ENCODE measurements at places on chromosomes 16 and 17.
A peak's percentile ranks its signal among the peaks of the same experiment; 100 is the strongest.

GRCh38 chr17:38558728-38559050 is 47.1 kb downstream of the SRCIN1 start:
- no peak for DNase-seq

- no peak for DNase-seq
Measured at GRCh38 chr17:37746617-37747016, 1.8 kb upstream of the HNF1B start.

DNA sequence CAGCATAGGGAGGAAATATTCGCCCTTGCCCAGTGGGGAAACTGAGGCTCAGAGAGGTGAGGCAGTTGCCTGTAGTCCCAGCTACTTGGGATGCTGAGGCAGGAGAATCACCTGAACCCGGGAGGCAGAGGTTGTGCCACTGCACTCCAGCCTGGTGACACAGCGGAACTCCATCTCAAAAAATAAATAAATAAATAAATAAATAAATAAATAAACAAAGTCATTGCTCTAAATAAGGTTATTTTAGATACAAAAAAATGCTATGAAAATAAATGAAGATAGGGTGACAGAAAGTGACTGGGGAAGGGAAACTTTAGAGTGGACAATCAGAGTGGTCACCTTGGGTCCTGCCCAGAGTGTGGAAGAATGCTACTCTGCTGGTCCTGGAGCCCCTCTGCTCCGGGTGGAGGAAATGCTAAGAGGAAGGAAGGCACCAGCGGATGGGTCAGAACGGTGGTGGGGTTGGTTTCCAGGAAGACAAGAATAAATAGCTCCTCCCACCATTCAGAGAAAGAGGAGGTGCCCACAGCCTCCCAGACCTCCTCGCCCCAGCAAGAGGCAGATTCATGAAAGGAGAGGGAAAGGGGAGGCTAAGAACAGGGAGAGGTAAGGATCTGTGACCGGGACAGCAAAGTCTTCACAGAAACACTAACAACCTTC is 17.6 kb downstream of the TRPV3 start:
- DNase-seq = no peak

DNA sequence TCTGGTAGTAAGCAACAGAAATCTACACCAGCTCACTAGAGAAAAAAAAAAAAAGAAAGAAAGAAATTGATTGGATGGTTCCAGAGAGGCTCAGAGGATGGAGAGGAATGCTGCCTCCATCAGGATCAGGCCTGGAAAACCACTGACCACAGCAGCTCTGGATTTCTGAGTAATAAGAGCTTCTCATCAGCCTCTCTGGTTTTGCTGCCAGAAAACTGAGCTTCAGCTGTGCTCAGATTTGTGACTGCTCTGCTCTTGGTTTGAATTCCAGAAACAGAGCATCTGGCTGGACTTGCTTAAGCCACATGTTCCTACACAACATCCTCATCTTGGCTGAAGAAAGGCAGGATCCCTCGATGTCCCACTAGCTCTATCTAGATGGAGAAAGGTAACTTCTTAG is 25.9 kb downstream of the IRX6 start:
- DNase-seq = no peak

DNA sequence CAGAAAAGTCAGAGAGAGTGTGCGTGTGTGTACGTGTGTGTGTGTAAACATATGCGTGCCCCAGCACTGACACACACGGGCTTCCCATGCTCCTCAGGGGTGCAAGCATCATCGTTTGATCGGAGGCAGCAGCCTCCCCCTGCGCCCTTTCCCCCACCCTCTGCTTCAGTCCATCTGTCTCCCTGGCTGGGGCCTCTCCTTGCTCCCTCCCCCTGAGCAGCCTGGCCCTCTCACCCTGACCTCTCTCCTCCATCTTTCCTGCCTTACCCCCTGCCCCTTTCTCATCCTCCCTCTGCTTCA is 4.4 kb downstream of the STX1B start:
- DNase-seq = no peak

DNA sequence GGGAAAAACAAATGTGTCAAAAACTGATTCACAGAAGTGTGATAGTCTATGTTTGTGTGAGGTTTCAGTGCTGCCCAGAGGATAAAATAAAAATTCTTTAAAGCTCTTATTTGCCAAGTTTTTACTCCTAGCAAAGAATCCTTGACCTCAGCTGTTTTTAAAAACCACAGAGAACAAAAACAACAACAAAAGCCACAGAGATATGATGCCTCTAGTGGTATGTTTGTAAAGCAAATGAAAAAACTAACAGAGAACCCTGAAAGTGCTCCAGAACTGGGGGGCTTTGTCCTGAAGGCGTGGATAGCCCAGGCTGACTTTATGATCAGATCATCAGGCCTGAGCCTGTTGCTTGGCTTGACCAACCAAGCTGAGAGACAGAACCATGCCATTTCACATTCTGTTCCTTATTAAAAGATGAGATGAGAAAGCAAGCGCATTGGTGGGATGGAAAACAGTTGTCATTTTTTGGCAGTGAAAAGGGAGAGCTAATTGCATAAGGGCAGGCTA is 411.0 kb downstream of the CPPED1 start:
- no peak for DNase-seq

GRCh38 chr17:16003841-16004240 is 4.2 kb downstream of the TTC19 start:
- no peak for DNase-seq

DNA sequence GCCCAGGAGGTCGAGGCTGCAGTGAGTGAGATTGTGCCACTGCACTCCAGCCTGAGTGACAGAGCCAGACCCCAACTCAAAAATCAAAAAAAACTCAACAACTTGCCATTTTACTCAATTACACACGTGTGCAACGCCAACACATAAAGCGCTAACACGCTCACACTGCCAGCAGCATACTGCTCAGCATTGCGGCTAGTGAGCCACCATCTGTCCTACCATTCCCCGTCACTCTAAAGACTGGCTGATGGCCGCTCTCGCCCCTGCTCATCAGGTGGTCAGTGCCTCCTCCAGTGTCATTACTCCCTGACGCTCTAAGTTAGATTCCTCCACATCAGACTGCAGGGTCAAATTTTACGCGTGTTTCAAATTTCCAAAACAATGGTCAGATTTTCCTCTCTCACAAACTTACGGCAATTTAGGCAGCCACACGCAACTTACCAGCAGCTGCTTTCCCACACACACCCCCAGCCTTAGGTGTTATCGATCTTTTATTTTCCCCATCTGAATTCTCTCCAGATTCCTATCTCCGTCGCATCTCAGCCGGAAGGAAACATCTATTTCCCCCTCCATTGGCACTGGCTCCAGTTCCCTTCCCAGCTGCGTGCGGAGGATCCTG is 240.8 kb downstream of the C16orf95 start:
- DNase-seq = no peak

GRCh38 chr17:80319262-80319998 is 58.8 kb downstream of the RNF213 start:
- DNase-seq = no peak

DNA sequence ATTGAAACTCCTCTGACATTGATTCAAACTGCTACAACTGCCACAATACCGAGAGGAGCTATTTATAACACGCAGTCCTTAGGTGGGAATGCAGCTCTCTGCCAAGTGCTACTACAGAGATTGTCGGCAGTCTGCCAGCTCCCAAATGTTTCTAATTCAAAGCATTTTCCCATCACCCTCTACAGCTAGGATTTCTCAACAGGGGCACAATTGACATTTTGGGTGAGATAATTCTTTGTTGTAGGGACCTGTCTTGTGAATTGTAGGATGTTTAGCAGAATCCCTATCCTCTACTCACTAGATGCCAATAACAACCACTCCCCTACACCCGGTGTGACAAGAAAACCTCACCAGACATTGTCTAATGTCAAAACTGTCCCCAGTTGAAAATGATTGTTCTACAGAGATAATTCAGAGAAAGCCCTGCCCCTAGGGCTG is 7.8 kb upstream of the N4BP1 start:
- DNase-seq = peak; percentile 51

- DNase-seq = peak; percentile 63
Measured at GRCh38 chr17:5587438-5588032, 3.2 kb upstream of the NLRP1 start.

DNA sequence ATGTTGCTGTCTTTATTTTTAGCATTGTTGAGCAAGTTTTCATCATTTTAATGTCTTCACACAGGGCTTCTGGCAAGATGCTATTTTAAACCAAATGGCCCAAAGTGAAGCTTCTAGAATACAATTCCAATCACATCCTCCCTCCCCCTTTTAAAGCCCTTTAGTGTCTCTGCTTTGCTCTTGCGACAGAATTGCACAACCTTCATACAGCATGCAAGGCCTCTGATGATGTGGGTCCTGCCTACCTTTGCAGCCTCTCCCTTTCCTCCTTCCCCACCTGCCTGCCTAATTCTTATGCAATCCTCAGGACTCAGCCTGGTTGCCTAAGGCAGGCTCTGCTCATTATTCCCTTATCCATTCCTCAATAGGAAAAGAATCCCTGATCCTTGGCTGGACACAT is 381.7 kb downstream of the SLC39A11 start:
- no peak for DNase-seq

- no peak for DNase-seq
Measured at GRCh38 chr17:7307686-7308624, 527 bp downstream of the EIF5A start.

DNA sequence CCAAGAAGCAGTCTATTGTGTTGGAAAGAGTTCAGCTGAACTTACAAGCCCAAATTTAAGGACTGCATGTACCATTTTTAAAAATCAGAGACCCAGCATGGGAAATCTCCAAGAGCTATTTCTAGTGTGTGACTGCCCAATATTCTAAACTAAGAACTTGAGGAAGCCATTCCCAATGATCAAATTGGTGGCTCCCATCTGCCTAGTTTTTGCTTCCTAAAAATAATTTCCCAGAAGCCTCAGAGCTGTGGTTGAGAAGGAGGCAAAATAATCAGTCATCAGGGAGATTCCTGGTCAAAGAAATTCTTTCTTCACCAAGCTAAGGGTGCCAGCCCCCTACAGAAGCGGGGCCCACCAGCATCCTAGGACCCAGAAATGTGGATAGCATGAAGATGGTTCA is 176.1 kb upstream of the CDH5 start:
- DNase-seq = no peak

- DNase-seq = no peak
Measured at GRCh38 chr16:53084746-53085334, 30.0 kb downstream of the CHD9 start.

DNA sequence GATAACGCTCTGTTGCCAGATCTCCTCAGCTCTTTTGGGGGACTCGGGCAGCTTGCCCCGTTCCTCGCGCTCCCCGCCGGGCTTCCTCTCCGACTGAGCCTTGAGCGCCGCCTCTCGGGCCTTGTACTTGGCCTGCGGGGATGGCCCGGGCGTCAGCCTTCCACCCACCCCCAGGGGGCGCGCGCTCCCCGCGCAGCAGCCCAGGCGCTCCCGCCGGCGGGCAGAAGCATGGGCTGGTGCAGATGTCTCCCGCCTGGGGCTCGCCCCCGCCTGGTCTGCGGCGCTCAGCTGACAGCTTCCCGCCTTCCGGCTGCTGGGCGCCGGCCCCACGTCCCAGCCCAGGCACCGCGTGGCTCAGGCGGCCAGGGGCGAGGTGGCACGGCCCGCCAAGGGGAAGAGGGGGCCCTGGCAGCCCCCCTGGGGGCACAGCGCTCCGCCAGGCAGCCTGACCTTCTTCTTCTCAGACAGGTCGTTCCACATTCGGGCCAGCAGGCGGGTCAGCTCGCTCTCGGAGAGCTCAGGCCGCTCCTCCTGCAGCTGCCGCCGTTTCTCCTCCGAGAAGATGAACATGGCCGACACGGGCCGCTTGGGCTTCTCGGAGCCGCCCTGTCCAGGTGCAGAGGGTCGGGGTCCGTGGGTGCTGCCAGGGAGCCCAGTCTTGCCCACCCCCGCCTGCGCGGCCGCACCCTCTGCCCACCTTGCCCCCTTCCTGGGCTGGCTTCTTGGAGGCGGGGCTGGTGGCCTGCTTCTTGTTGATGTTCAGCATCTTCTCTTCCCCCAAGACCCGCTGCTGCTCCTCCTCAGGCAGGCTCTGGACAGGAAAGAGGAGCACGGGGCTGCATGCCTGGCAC is 8.9 kb downstream of the UBTF start:
- peak; percentile 71 for DNase-seq

- DNase-seq = no peak
Measured at GRCh38 chr17:78555746-78556401, 21.3 kb downstream of the DNAH17 start.

DNA sequence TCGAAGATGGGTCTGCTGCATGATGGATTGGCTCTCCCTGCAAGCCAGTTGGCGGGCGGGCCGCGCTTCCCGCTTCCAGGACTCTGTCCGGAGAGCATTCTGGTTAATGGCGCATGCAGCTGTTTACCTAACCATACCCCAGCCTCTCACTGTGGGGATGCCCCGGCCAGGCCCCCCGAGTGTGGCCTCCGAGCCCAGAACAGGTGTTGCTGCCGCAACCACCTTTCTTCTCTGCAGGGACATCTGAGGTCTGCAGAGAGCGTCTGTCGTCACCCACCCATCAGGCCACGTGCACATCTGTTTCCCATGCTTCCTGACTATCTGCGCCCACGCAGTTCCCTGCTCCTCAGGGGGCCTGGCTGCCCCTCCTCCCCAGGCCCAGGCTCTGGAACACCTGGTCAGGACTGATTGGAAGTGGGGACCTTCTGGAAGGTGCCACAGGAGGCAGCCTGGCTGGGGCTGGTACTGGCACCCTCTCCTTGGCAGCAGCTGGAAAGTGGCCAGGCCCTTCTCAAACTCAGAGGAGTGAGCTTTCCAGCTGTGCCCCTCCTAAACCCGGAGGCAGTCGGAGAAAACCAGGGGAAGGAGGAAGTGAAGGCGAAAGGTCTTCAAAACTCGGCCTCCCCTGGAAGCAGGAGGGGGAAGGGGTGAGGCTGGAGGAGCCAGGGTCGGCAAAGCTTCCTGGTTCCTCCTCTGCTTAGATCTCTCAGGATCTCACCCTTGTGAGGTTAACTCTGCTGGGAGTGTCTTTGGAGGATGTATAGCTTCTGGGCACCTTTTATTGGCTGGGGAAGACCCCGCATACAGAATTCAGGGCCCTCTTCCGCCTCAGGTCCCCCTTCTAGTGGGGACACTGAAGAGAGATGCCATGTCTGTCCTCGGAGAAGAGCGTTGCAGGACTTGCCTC is 64.5 kb upstream of the CIBAR2 start:
- DNase-seq = no peak

DNA sequence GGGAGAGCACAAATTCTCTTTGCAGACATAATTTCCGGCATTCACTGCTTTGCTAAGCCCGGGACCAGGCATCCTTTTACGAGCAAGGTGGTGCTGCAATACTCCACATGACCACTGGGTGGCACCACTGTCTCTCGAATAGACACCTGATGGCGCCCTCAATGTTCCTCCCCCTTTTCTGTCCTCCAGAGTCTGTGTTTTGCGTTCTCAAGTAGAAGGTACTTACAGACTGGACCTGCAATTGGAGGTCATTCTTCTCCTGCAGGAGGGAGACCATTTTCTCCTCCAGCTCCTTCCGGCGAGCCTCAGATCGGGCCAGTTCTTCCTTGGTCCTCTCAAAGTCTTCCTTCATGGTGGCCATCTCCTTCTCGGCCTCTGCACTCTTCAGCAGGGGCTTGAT is 45.2 kb downstream of the MYH13 start:
- peak; percentile 93 for DNase-seq
